Fibroblast of lung (primary cell): ENCODE measurements at places on chromosomes 2 and 18.

DNA sequence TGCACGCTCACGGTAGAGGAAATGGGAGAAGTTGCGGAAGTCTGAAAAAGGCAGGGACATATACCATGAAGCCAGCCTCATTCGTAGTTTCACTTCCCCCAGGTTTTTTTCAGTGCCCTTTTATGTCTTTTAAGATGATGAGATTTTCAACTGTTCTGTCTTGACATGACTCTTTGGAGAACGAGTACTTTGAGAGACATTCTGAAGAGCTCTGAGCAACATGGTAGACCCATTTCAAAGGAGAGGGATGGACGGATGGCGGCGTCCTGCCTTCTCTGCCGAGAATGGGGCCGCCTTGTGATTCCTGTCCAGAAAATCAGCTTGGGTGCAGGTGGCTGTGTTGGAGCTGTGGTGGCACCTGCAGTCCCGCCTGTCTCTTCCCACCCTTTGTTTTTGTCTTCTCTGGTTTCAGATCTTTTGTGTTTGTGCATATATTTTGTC lies 41.7 kb downstream of the SH3BP4 start:
- no peak for DNase-seq

GRCh38 chr2:219509780-219510511 lies 4.3 kb upstream of the ASIC4 start:
- peak; percentile 49 for DNase-seq

- no peak for DNase-seq
These were observed 82.8 kb downstream of the NABP1 start for GRCh38 chr2:191760655-191761262.

GRCh38 chr2:54624591-54625071 lies 98.8 kb upstream of the EML6 start:
- no peak for DNase-seq

GRCh38 chr2:30201990-30202389 lies 29.3 kb upstream of the LBH start:
- peak; percentile 17 for DNase-seq
